ENCODE measurements at places on chromosomes 11 and 22.

DNA sequence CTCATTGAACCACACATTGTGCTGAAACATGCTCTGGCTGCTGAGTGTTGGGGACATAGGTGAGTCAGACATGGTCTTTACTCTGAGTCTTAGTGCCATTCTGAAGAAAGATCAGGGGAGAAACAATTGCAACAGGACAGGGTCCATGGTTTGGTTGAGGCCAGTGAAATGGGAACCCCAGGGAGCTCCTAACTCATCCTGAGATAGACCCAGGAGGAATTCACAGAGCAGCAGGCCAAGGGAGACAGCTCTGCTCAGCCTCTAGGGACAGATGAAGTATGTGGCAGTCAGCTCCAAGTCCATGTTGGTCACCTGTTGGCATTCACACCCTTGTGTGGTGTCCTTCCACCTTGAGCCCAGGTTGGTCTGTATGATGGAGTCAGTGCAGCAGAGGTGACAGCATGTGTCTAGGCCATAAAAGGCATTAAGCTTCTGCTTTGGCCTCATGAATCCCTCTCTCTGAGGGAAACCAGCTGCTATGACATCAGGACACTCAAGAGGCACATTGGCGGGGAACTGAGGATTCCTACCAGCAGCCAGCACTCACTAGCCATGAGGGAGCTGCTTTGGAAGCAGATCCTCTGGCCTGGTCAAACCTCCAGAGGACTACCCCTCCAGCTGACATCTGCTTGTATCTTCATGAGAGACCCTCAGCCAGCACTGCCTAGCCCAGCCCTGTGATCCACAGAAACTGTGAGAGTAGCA lies 50.3 kb upstream of the MYEOV start:
- peaks cover 2% of the 10 kb centered on the region for H3K36me3 ChIP-seq
- no peak overlapping the region for H3K4me3 ChIP-seq
- no peak for DNase-seq
- peaks cover 17% of the 10 kb centered on the region for H3K27me3 ChIP-seq

GRCh38 chr11:46513934-46514342 lies 79.9 kb downstream of the AMBRA1 start:
- H3K27ac ChIP-seq = no peak overlapping the region
- peaks cover 2% of the 10 kb centered on the region for H3K36me3 ChIP-seq
- H3K4me1 ChIP-seq = peaks cover 21% of the 10 kb centered on the region
- no peaks in the 10 kb centered on the region for H3K27me3 ChIP-seq

- peaks cover 5% of the 10 kb centered on the region for H3K4me1 ChIP-seq
- peaks cover 1% of the 10 kb centered on the region for H3K36me3 ChIP-seq
- no peak overlapping the region for H3K4me3 ChIP-seq
- peaks cover 18% of the 10 kb centered on the region for H3K27me3 ChIP-seq
- no peak overlapping the region for H3K27ac ChIP-seq
These were observed 207.1 kb upstream of the PLET1 start for GRCh38 chr11:112467721-112468120.

- DNase-seq = no peak
- H3K27me3 ChIP-seq = peaks cover 15% of the 10 kb centered on the region
These were observed 21.6 kb downstream of the PARVG start for GRCh38 chr22:44202261-44202789.

DNA sequence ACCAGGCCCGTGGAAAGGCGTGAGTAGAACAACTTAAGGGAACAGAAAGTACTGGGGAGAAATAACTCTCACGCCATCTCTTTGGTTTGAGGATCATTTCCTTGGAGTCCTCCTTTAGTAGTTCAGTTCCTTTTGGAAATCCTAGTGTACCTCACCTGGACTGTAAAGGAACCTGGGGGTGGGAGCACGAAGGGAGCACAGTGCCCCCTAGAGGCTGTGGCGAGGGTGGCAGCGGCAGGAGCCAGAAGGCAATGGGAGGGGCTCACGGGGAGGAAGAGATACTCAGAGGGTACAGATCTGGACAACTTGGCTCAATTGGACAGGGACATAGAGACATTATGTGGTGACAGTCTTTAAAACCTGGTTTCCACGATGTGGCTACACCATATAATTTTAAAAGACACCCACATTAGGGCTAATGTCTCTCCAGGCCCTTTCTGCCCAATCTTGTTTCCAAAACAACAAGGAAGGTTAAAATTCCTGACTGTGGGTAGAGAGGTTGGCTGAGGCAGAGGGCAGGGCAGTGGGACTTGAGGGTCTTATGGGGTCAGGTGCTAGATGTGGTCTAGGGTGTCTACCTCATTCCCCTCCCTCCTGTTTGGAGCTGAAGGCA lies 87.0 kb downstream of the CSNK2A3 start:
- DNase-seq = no peak
- no peak overlapping the region for H3K27ac ChIP-seq
- no peak overlapping the region for H3K4me3 ChIP-seq
- H3K4me1 ChIP-seq = peaks cover 15% of the 10 kb centered on the region
- H3K27me3 ChIP-seq = no peaks in the 10 kb centered on the region

- H3K4me1 ChIP-seq = peaks cover 21% of the 10 kb centered on the region
- no peak for DNase-seq
- H3K27me3 ChIP-seq = no peaks in the 10 kb centered on the region
- H3K36me3 ChIP-seq = no peaks in the 10 kb centered on the region
- no peak overlapping the region for H3K4me3 ChIP-seq
These were observed 69.3 kb upstream of the TNRC6B start for GRCh38 chr22:40108396-40108795.

- peaks cover 11% of the 10 kb centered on the region for H3K36me3 ChIP-seq
- peak overlapping the region; percentile 90 for H3K4me3 ChIP-seq
- H3K27me3 ChIP-seq = no peaks in the 10 kb centered on the region
- peaks cover 48% of the 10 kb centered on the region for H3K4me1 ChIP-seq
- H3K27ac ChIP-seq = peak overlapping the region; percentile 80
These were observed 1.4 kb upstream of the DHCR7 start for GRCh38 chr11:71449596-71449995.
